ENCODE measurements at places on chromosomes 3 and 15.

- DNase-seq = no peak
Measured at GRCh38 chr3:12658593-12659058, 5.3 kb downstream of the RAF1 start.

DNA sequence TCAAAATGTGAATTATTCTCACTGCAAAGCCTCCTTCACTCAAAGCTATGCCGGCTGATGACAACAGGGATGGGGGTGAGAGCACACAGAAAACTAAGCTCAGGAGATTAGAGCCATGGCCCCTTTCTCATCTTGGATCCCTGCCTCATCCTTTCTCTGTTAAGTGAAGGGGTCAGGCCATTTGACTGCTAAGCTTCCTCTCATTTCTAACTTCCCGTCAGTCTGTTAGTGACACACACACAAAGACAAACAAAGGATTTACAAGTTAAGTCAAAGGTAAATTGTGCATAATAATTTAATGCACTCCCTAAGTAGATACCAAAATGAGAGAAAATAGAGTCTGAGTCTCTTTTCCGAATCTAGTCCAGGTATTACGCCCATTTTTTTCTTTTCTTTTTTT, 1.2 kb downstream of the SS18L2 start:
- DNase-seq = no peak

- peak; percentile 79 for DNase-seq
Measured at GRCh38 chr15:94230883-94231722, at the start of gene MCTP2. Gene MCTP2 (plus strand): TSS chr15:94231561. CDS start chr15:94298266, 66,705 bp downstream.

DNA sequence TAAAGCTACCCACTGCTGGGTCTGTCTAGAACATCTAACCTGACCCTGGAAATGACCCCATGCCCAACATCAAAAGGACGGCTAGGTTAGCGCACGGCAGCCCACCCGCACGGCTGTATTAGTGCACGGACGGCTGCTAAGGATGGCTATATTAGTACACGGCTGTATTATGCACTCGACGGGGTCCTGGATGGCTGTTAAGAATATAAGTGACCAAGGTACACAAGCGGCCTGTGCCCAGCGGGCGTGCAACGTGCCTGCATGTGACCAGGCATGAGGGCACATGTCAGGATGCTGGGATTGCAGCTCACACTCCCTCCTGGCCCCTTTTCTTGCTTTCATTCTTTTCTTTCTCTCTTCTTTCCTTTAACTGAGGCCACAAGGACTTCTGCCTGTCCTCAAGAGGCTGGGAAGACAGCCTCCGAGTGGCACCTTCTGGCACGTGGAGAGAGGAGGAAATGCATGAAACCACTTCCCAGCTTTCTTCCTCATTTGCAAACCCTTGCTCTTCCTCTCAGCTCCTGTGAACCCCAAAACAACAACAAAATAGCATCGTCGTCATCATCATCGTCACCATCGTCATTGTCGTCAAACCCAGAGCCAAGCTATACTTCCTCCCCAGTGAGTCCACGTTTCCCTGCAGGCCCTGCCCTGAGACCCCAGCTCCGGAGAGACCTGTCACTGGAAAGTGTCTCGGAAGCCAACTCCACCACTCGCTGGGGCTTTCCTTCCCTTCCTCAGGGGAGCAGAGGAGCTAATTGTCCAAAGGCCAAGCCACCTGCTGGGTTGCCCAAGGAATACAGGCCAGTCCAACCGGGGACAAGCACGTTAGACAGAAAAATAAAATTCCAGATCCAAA, 101.8 kb downstream of the CHSY1 start:
- no peak for DNase-seq

GRCh38 chr15:59691194-59691805, 2.2 kb upstream of the BNIP2 start:
- peak; percentile 22 for DNase-seq

Data from stimulated activated CD4-positive, alpha-beta T cell treated with anti-CD3 and anti-CD28 coated beads, Interleukin-4, amount 100 ng/mL, for 1 hour (primary cell).